ENCODE measurements at places on chromosomes 5 and 9. TPM values are rescaled to one million over a fixed set of nuclear protein-coding genes. Genes with fewer than 3 reads are reported as not detected.

The SAPCD2 gene
- 217 TPM for total RNA-seq

The C5orf58 gene
- not detected for total RNA-seq

The BTNL3 gene
- total RNA-seq = not detected

The GABRA1 gene
- not detected for total RNA-seq

The ZNF883 gene
- not detected for total RNA-seq

All from HT-29 (cell line).